ENCODE measurements at places on chromosomes 5 and 9. TPM values are rescaled to one million over a fixed set of nuclear protein-coding genes. Genes with fewer than 3 reads are reported as not detected.

SEPTIN8 gene
- total RNA-seq, result 17.0 TPM

SLC35A4 gene
- total RNA-seq, result 76.1 TPM

SAXO1 gene
- total RNA-seq, result 0.28 TPM

NTRK2 gene
- not detected for total RNA-seq

MAT2B gene
- total RNA-seq, result 68.5 TPM

CCL27 gene
- not detected for total RNA-seq

NPR3 gene
- total RNA-seq, result not detected

PCDHGA2 gene
- not detected for total RNA-seq

PCDHB5 gene
- not detected for total RNA-seq

GPSM1 gene
- total RNA-seq, result 2.6 TPM

All from natural killer cell (primary cell).